Left lobe of liver (tissue), 2 donors: ENCODE measurements at places on chromosomes 2 and 18. TPM values are rescaled to one million over a fixed set of nuclear protein-coding genes. Genes with fewer than 3 reads are reported as not detected.

GRCh38 chr2:238512247-238512867 is 85.6 kb downstream of the ASB1 start:
- no peak for DNase-seq

SFTPB gene
- 9.8 TPM for total RNA-seq

ZBTB7C gene
- total RNA-seq, result 1.2 TPM

- DNase-seq, result no peak
These were observed 124.1 kb upstream of the NDUFV2 start for GRCh38 chr18:8978394-8978793.

DNA sequence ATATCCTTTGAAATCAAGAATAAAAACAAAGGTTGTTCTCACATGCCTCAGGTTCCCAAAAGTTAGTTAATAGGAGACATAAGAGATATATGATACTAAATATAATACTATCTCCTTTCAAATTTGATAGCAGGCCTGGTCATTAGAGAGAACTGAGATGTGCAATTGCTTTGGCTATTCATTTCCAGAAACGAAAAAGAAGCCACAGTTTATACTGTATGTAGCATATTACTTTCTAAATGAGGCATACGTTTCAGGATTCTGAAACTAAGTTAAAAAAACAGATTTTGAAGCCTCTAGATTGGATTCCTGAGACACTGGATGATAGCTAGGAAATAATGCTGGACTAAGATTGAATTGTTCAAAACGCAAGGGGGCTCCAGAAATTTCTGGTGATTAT is 7.1 kb downstream of the PPP1R1C start:
- DNase-seq, result no peak

- no peak for DNase-seq
These were observed 9.0 kb downstream of the CNOT9 start for GRCh38 chr2:218577482-218578220.

SNED1 gene
- total RNA-seq, result 34.9 TPM

DNA sequence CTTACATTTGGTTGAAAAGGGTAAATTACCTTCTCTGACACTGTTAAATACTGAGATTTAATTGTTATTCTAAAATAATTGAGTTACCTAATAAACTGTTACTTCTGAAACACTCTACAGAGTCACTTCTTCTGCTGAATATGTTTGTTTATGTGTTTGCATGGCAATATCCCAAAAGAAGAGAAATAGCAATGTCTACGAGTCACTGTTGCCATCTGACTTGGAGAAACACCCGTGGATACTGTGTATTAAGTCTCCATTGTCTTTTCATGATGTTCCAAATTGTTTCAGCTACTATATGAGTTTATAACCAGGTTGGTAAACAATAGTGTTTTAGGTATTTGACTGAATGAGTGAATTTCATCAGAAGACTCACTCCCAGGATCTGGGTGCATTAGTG is 754.2 kb upstream of the ID2 start:
- DNase-seq, result no peak

DNA sequence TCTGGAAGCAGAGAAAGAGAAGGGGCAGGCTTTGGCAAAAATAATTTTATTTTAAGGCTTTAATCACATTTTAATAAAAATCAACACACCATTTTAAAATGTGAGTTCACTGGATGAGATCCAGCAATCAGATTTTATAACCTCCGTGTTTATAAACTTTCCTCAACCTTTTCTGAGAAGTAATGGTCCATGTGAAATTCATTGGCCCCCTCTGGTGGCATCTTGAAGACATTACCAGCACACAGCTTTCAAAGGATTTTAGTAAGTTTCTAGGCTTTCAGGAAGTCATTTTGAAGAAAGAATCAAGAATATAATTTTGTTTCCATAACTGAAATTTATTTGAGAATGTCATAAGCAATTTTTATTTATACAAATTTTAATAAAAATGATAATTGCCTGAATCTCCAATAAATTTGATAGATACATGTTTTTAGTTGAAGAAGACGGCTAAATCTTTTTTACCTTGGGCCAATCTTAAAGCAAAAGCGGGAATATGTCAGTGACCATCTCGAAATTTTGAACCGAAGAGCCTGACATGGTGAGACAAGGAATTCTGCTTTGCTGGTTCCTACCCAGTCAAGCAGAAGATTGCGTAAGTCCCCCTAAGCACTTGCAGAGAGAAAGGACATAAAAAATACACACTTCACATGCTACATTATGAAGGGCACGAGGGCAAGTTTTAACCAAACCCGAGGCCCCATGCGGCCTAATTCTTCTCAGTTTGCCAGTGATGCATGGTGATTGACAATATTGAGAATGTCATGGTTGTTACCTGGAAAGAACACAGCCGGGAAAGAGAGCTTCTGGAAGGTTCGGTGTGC is 128.4 kb upstream of the CBLN2 start:
- no peak for DNase-seq
